ENCODE measurements at places on chromosomes 13 and 19. TPM values are rescaled to one million over a fixed set of nuclear protein-coding genes. Genes with fewer than 3 reads are reported as not detected.

Gene ATP8B3
- total RNA-seq = 8.7 TPM

Gene PCDH9
- total RNA-seq = 0.09 TPM

Gene ZNF160
- 31.1 TPM for total RNA-seq

Gene ZNF540
- total RNA-seq = 0.20 TPM

Gene GNG8
- total RNA-seq = not detected

Gene MIPEP
- 18.5 TPM for total RNA-seq

Gene CACNA1A
- 7.9 TPM for total RNA-seq
